ENCODE measurements at places on chromosomes 12 and 14.

DNA sequence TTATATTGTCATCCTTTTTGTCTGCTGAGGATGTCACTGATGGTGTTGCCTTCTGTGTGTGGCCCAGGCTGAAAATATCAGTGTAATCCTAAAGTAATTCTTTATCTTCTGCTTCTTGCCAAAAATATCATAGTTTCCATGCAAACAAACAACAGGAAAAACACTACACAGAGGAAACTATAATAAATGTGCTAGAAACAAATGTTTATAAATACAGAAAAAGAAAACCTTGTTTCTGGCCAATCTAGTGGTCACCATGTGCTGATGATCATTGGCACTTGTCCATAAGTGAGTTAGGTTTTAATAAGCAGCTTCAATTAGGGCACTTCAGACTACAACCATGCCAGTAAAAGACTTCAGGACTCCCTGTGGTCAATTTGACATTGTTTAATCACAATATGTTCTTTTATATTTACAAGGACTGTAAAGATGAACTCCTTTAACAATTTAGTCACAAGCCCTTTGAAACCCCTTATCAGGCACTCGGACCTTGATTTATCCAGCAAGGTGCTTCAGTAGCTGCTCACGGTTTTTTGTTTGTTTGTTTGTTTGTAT, 124.8 kb downstream of the TMTC3 start:
- DNase-seq = no peak

GRCh38 chr12:3041558-3042164, 35.5 kb upstream of the TSPAN9 start:
- DNase-seq = peak; percentile 69

DNA sequence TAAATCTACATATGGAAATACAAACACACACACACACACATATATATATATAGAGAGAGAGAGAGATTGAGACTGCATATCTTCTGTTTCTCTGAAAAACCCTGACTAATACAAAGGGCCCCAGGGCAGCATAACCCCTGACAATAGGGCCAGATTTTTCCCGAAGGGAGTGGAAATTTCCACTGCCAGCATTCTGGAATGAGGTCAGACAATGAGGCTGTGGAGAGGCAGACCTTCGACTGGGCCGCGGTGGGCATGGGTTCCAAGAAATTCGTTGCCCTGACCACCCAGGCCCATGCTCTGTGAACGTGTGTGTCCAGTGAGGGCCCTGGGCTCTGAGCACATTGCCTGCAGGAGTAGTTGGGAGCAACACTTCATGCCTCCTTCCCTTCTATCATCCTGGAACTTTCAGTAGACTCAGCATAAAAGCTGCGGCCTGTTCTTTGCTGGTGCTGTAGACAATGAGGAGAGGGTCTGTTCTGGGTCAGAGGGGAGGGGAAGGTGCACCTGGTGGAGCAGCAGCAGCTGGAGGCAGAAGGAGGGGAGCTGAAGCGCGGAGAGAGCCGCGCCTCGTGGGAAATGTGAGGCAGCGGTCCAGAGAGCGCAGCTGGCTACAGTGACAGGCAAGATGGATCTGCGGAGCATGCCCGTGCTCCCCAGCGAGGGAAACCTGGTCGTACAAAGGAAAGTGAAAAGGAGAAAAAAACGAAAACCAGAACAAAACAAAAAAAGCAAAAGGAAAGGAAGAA, 25.6 kb upstream of the CCDC60 start:
- DNase-seq = no peak

DNA sequence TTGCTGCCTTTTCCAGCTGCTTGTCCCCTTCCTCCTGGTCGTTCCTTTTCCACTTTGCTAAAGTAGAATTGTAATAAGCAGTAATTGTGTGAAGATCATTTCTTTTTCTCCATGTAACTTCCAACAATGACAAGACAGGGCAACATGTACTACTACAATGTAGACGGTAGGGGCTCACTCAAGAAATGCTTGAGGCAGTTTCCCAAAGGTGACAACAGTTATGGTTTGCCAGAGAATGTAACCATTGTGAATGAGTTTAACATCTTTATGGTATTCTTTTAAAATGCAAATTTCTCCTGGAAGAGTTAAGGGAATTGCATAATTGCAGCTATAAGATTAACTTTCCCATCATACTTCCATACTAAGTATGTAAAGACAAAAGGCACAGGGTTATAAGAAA, 23.8 kb upstream of the PHLDA1 start:
- DNase-seq = no peak

DNA sequence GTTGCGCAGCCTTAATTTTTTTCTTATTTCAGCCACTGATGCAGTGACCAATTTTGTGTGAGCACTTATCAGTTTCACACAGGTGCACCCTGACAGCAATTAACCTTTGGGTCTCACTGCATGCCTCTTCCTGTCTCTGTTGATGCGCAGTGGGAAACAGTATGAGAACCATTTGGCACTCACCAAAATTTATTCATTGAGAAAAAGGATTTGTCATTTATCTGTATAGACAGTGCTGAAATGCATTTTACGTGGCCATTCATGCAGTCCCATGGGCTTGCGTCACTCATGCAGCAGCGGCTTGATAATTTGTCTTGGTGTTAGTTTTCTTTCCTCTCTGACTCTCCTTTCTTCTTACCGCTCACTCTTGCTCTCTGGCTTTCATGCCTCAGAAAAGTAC, 157.5 kb downstream of the C12orf75 start:
- DNase-seq = no peak

GRCh38 chr14:101178184-101179072, 274.9 kb upstream of the RTL1 start:
- no peak for DNase-seq

DNA sequence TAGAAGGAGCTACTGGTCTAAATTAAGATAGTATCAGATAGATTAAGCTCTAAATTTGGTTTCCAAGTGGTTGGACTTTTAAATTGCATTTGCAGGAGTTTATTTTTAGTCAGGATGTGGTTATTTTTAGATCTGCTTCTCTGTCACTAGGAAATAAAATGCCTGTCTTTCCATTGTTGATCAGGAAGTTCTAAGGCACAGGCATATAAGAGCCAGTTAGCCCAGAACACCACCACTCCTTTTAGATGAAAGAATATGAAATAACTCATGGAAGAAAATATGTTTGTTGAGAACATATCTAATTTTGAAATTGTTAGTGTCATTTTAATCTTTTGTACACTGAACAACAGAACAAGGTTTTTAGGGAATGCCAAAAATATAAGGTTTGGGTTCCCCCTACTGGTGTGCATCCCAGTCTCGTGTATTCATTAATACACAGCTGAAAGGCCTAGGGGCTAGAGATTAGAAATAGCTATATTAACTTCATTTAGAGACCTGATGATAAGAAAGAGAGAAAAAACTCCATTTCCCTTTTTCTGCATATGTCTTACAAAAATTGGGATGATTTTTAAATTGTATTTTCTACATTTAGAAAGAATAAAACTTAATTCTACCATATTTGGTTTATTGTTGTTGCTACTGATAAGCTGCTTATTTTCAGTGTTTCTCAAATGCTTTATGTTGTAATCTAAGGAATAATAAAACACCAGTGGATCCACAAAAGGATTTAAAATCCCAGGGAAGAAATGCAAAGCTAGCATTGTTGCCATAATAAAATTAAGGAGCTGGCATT, 67.2 kb downstream of the RIC8B start:
- peak; percentile 50 for DNase-seq

DNA sequence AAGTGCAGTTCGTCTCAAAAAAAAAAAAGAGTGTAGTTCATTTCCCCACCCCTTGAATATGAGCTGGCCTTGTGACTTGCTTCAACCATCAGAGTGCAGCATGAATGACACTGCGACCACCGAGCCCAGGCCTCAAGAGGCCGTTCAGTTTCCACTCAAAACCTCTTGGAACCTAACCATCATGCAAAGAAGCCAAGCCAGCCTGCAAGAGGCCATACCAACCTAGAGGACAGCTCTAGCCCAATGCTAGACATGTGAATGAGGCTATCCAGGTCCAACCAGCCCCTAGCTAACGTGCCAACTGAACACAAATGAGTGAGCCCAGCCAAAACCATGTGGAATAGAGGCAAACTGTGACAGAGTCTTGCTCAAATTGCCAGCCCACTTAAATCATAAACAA, 29.7 kb downstream of the R3HDM2 start:
- no peak for DNase-seq

DNA sequence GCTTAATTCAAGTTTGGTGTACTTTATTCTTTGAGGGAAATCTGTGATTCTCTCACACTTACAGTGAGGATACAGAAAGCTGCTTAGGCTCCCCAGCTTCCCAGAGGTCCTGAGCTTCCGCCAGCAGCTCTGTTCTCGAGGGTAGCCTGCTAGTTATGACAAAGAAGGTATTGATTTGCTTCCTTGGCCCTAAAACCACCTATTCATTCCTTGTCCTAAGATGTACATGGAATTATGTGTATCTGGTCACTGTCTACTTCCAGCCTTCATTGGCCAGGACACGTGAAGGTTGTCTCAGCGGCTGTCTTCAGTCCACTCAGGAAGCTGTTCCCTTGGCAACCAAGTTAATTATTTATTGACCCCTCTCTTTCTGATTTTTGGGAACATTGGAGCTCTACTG, 55.7 kb downstream of the GALNT8 start:
- DNase-seq = no peak

Data from HT1080 (cell line).